ENCODE measurements at places on chromosomes 2 and 18. TPM values are rescaled to one million over a fixed set of nuclear protein-coding genes. Genes with fewer than 3 reads are reported as not detected.

TRABD2A gene
- 2.2 TPM for total RNA-seq

ARL4C gene
- 61.0 TPM for total RNA-seq

PLCL1 gene
- total RNA-seq, result 11.3 TPM

RAB6C gene
- total RNA-seq, result 0.16 TPM

ITGB1BP1 gene
- total RNA-seq, result 271 TPM

ALPI gene
- total RNA-seq, result not detected

DNER gene
- total RNA-seq, result 2.6 TPM

TMEM163 gene
- total RNA-seq, result 1.5 TPM

PRSS56 gene
- total RNA-seq, result not detected

HOXD9 gene
- 2.4 TPM for total RNA-seq

TRPM8 gene
- not detected for total RNA-seq

All from breast epithelium (tissue), 4 donors.